Endothelial cell (in vitro differentiated cells): ENCODE measurements at places on chromosomes 6 and 20. TPM values are rescaled to one million over a fixed set of nuclear protein-coding genes. Genes with fewer than 3 reads are reported as not detected.

- H3K27ac ChIP-seq, result no peak overlapping the region
- no peaks in the 10 kb centered on the region for H3K27me3 ChIP-seq
- DNase-seq, result no peak
- H3K4me1 ChIP-seq, result no peaks in the 10 kb centered on the region
- H3K4me3 ChIP-seq, result no peak overlapping the region
Measured at GRCh38 chr6:168852376-168852884, 401.2 kb downstream of the THBS2 start.

DNA sequence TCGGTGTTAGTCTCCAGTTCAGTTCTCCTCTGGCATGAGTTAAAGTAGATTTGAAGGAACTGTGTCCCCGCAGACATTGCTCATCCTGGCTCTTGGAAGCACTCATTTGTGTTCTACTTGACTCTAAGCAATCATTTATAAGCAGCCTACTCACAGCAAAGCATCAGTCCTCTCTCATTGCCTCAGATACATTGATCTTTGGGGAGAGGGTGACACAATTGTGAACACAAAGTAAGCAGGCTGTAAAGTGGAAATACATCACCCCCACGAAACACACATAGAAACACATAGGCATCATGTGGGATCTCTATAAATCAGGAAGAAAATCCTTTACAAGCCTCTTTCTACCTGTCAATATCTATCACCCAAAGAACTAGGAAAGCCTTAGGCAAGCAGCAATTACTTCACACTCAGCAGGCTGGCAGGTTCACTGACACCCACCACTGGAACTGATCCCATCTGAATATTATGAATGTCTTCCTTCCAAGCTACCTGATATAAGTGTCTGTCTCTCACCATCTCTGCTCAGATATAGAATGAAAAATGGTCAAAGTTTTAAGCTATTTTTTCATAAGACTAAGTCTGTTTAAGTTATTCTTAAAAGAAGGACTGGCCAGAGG is 675.8 kb downstream of the HACE1 start:
- no peaks in the 10 kb centered on the region for H3K36me3 ChIP-seq
- no peak overlapping the region for H3K27ac ChIP-seq
- no peaks in the 10 kb centered on the region for H3K27me3 ChIP-seq
- no peak overlapping the region for H3K4me3 ChIP-seq
- DNase-seq, result no peak

DNA sequence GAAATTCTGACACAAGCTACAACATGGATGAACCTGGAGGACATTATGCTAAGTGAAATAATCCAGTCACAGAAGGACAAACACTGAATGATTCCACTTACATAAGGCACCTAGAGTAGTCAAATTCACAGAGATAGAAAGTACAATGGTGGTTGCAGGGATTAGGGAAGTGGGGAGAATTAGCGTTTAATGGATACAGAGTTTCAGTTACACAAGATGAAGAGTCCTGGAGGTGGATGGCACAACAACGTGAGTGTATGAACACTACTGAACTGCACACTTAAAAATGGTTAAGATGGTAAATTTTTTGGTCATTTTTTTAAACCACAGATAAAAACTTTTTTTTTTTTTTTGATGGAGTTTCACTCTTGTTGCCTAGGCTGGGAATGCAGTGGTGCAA is 24.7 kb downstream of the MOCS3 start:
- H3K4me3 ChIP-seq, result no peak overlapping the region
- H3K4me1 ChIP-seq, result peaks cover 3% of the 10 kb centered on the region
- DNase-seq, result no peak
- H3K27me3 ChIP-seq, result peaks cover 4% of the 10 kb centered on the region
- no peak overlapping the region for H3K27ac ChIP-seq

HLA-DQA1 gene
- total RNA-seq, result not detected

DNA sequence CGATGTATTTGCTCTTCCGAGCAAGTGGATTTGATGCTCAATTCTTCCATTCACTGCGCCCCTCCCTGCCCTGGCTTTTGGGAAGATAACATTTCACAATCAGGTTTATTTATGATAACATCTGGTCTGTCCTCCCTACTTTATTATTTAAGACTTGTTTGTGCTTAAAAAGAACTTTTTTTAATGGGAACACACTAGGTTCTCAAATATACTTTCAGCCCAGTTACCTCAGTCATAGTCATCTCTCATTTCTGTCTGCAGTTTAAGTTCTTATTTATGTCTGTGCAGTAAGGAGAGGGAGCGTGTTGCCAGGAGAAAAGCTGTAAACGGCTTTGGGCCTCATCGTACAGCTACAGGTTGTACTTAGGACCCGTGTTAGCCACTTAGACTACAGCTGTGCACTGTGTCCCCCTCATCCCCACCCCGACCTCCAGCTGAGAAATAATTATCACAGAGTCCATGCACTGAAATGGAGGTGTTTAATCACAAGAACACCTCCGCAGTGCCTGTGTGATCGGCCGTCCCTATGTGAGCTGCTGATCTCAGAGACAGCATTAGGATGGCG is 99.3 kb downstream of the RPP40 start:
- H3K4me3 ChIP-seq, result no peak overlapping the region
- H3K36me3 ChIP-seq, result peaks cover 16% of the 10 kb centered on the region
- DNase-seq, result no peak
- H3K27ac ChIP-seq, result no peak overlapping the region
- H3K27me3 ChIP-seq, result peaks cover 4% of the 10 kb centered on the region

- H3K27me3 ChIP-seq, result peaks cover 2% of the 10 kb centered on the region
- no peak overlapping the region for H3K4me3 ChIP-seq
- peaks cover 37% of the 10 kb centered on the region for H3K4me1 ChIP-seq
- no peak overlapping the region for H3K27ac ChIP-seq
- no peak for DNase-seq
Measured at GRCh38 chr6:163352011-163352685, 62.4 kb upstream of the QKI start.

DNA sequence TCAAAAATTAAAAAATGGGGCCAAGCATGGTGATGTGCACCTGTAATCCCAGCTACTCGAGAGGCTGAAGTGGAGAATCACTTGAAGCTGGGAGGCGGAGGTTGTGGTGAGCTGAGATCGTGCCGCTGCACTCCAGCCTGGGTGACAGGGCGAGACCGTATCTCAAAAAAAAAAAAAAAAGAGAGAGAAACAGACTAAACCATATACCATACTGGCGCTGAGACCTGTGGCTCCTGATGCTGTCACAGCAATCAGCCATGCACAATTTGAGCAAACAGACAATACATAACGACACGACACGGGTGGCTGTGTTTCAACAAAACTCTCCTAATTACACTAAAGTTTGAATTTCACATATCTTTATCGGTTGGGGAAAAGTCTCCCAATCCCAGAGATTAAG is 14.9 kb upstream of the CBFA2T2 start:
- H3K27ac ChIP-seq, result no peak overlapping the region
- H3K4me3 ChIP-seq, result no peak overlapping the region
- H3K27me3 ChIP-seq, result peaks cover 8% of the 10 kb centered on the region
- H3K36me3 ChIP-seq, result no peaks in the 10 kb centered on the region

CASS4 gene
- total RNA-seq, result not detected

DNA sequence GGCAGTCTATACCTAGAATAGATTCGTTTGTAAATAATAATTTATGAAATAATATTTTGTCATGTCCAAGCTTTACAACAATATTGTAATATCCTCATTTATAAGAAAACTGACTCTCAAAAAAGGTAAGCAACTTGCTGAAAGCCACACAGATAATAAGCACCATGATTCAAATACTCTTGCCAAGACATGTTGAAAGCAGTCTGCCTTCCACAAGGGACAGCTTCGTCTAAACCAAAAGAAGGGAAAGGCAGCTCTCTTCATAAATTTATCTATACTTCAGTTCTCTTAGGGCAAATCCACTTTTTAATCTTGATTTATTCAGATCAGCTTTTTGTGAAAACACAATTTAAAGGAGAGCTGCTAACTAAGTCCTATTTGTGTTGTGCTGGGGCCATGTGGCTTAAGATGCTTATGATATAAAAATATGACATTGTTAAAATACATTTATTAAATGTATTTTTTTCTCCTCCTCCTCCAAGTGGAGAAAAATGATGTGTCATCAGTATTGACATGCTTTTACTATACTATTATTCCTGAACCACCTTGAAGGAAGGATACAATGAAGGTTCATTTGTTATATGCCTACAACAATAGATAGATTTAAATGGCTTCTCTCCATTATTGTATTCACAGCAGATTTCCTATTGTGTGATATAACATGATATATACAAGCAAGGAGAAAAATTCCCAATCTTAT is 737.0 kb downstream of the HDGFL1 start:
- no peak overlapping the region for H3K27ac ChIP-seq
- no peak overlapping the region for H3K4me3 ChIP-seq
- DNase-seq, result no peak
- H3K4me1 ChIP-seq, result peaks cover 5% of the 10 kb centered on the region
- peaks cover 2% of the 10 kb centered on the region for H3K27me3 ChIP-seq

CLIC1 gene
- total RNA-seq, result 420 TPM

DNA sequence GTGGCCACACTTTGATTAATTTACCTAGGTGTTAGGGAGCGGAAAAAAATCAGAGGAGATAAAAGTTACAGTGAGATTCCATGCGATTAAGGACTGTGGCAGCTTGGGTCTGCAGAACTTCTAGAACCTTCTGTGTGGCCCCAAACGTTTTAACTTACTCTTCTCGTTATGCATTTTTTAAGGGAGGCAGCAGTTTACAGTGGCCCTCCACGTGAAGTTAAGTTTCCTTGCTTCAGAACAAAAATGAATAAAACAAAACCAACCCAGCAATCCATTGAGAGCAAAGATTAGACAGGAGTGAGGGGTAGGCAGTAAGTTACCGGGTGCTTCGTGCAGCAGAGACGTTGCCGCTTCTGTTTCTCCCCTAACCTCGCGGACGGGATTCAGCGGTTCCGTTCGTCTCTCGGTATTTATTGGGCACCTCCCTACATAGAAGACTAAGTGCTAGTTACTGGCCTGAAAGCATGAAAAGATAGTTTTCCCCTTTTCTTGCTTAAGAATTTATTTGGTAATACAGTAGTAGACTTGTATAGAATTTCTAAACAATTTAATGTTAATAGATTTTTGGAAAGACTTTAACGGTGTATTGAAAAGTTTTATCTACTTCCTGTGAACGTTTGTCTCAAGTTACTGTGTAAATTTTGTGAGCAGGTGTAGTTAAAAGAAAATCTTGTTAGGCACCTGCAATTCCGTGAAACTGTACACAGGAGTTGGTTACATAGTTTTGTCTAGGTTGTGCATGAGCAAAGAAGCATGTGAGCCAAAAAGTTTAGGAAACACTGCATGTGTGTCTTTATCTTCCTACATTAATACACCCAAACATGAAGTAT is 1.1 kb downstream of the BAG2 start:
- no peak overlapping the region for H3K27ac ChIP-seq
- peaks cover 12% of the 10 kb centered on the region for H3K4me1 ChIP-seq
- H3K4me3 ChIP-seq, result peak overlapping the region; percentile 92

DNA sequence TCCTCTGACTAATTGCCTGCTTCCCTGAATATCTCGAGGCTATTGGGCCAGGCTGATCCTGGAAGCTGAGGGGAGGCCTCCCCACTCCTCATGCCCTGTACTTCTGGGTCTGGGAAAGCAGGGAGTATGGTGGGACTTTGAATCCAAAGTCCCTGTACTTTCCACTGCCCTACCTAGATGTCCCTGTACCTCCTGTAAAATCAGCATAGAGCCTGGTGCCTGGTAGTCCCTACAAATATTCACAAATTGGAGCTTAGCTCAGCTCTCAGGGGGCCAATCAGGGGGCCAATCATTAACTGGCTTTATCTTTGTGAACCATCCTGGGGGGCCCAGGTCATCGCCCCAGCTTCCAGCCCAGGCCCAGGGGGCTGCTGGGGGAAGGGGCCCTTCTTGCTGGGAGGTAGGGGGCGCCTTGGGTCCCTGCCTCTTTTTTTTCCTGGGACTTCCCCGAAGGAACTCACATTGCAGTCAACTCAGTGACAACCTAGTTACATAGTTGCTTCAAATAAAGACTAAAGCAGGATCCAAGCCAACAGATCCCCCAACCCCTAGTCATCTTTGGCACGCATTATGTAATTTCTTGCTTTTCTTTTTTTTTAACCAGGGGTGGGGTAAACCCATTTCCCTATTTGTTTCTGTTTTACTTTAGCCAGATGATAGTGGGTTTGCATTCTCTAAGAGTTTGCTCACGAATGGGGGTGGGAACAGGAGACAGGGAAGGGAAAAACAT is 6.9 kb upstream of the VEGFA start:
- no peak overlapping the region for H3K27ac ChIP-seq
- H3K4me3 ChIP-seq, result no peak overlapping the region
- H3K27me3 ChIP-seq, result peaks cover 10% of the 10 kb centered on the region
- peaks cover 7% of the 10 kb centered on the region for H3K4me1 ChIP-seq

DNA sequence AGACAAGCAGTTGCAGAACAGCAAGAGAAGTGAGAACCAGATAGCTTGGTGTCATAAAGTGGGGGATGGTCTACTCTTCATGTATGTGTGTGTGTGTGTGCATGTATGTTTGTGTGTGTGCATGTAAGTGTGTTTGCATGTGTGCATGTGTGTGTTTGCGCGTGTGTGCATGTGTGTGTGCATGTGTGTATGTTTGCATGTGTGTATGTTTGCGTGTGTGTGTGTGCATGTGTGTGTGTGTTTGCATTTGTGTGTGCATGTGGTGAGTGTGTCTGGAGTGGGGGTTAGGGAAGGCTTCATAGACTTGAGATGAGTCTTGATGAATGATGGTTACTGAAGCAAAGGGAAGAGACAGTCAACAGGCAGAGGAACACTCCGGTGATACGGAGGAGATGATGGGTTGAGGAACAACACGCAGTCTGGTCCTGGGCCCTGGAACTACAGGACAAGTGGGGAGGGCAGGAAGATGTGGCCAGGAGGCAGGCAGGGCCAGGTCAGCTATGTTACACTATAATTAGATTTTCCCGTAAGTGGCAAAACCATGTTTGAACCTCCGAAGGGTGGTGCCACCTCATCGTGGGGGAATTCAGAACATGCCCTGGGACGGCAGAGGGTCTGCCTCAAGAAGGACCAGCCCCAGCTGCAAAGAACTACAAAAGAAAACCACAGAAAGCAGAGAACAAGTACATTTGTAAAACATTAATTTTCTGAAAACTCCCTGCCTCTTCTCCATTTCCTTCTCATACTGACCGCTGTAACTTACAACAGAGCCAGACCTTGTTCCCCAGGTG is 38.7 kb upstream of the PDE10A start:
- H3K36me3 ChIP-seq, result no peaks in the 10 kb centered on the region
- no peak overlapping the region for H3K4me3 ChIP-seq
- H3K27me3 ChIP-seq, result peaks cover 1% of the 10 kb centered on the region
- H3K4me1 ChIP-seq, result no peaks in the 10 kb centered on the region
- no peak overlapping the region for H3K27ac ChIP-seq

POPDC3 gene
- 5.2 TPM for total RNA-seq

DNA sequence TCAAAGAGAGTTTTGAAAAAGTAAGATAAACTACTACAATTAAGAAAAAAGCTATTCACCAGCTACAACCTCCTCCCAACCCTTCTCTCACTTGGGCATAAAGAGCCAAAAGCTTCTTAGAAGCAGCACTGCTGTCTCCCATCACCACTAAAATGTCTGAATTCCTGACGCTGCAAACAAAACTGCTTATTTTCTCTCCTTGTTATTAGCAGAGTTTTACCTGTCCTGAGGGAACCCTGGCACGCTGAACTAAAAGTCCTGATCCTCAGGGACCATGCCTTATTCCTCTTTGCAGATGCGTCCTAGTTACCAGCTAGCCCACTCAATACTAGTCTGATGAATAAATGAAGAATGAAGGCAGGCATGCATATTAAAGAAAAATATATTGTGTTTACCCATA is 1.1 kb downstream of the HACE1 start:
- H3K36me3 ChIP-seq, result no peaks in the 10 kb centered on the region
- H3K4me3 ChIP-seq, result peak overlapping the region; percentile 98
- peak overlapping the region; percentile 4 for H3K27ac ChIP-seq
- no peaks in the 10 kb centered on the region for H3K27me3 ChIP-seq
- peaks cover 14% of the 10 kb centered on the region for H3K4me1 ChIP-seq
- no peak for DNase-seq

SOX18 gene
- total RNA-seq, result 149 TPM

GRCh38 chr6:12865671-12866181 is 149.2 kb downstream of the PHACTR1 start:
- no peaks in the 10 kb centered on the region for H3K36me3 ChIP-seq
- H3K4me3 ChIP-seq, result no peak overlapping the region
- peaks cover 5% of the 10 kb centered on the region for H3K4me1 ChIP-seq

C20orf202 gene
- 0.92 TPM for total RNA-seq
